ENCODE measurements at places on chromosomes 4 and X.

DNA sequence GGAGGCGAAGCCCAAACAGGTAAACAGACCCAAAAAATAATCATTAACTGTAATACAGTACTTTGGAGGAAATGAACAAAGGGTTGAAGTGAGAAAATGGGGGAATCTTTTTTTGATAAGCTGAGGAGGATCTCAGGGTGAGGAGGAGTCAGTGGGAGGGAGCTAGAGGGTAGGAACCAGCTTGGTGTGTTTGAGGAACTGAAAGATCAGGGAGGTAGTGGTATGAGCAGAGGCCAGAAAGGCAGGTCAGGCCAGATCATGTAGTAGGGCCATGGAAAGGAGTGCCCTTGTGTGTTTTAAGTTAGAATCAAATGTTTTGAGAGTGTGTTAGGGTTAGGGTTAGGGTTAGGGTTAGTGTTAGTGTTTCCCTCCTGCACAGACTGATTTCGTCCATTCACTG, 48.8 kb downstream of the PPP2R2C start:
- no peak for DNase-seq

- no peak for DNase-seq
These were observed 70.2 kb upstream of the MAGEB2 start for GRCh38 chrX:30144971-30145731.

GRCh38 chr4:118743867-118744266, 58.7 kb downstream of the METTL14 start:
- DNase-seq = no peak

GRCh38 chr4:1686440-1687036, 2.4 kb upstream of the FAM53A start:
- no peak for DNase-seq

- DNase-seq = no peak
These were observed 29.8 kb downstream of the CD99L2 start for GRCh38 chrX:150868625-150869024.

DNA sequence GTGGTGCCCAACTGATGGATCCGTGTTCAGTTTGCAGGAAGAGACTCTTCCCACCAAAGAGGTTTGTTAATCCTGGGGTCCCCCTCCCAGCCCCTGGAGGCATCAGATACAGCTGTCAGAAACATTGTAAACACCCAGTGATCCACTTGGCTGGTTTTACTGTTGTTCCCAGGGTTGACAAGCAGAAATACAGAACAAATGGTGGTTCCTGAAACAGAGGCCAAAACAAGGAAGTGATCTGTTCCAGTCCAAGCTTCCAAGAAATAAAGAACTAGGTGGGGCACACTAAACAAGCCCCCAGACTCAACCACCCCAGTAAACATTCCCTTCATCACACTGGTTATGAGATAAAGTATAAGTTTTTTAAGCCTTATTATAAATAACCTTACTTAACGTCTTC, 1.4 kb downstream of the TMLHE start:
- DNase-seq = no peak

DNA sequence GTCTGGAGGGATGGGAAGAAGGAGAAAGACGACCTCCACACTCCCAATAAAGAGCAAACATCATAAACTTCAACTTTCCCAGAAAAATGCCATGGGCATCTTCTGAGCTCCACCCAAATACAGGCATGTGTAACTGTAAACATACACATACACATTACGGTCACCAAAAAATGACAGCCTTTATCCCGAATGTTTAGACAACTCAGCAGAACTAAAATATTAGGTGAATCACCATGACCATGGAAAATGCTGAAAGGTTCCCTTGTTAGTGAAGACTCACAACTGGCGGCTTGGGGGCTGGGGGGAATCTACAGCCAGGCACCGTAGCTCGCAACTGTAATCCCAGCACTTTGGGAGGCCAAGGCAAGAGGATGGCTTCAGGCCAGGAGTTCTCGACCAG, 33.0 kb downstream of the PRKX start:
- DNase-seq = no peak

- DNase-seq = no peak
These were observed 165.3 kb downstream of the BTC start for GRCh38 chr4:74628852-74629620.

- no peak for DNase-seq
These were observed 4.7 kb upstream of the RENBP start for GRCh38 chrX:153948847-153949805.

DNA sequence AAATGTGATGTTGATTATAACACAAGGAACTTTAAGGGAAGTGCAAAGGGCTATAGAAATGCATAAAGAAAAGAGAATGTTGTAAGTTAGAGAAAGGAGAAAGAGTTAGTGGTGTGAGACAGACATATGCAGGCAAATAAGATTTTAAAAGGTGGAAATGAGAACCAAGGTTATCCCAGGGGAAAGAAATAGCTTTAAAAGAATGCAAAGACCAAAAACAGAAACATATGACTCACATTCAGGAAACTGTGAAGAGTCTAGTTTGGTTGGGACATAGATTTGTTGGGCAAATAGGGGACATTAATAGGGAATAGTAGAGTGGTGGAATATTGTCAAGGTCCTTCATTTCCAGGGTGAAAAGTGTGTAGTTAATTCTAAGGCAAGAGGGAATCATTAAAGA, 52.4 kb downstream of the MAPK10 start:
- DNase-seq = no peak

DNA sequence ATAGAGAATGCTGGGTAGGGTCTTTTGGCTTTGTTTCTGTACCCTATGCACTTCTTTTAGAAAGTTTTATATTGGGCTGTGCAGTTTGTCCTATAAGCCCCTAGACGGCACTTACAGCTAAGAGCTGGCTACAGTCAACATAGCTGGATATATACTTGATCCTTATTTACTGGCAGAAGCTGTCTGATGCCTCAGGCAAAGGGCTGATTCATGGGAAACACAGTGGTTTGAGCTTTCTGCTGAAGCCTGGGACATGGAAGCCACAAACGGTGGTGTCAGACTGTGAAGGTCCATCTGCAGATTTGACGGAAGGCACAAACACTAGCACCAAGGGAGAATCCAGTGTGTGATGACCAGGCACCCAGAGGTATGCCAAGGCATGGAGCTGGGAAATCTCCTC, 608.4 kb downstream of the ANKRD50 start:
- no peak for DNase-seq

- DNase-seq = no peak
These were observed 3.9 kb downstream of the FABP2 start for GRCh38 chr4:119317990-119318389.

- DNase-seq = no peak
These were observed 32.9 kb upstream of the PGM2 start for GRCh38 chr4:37793562-37793961.

DNA sequence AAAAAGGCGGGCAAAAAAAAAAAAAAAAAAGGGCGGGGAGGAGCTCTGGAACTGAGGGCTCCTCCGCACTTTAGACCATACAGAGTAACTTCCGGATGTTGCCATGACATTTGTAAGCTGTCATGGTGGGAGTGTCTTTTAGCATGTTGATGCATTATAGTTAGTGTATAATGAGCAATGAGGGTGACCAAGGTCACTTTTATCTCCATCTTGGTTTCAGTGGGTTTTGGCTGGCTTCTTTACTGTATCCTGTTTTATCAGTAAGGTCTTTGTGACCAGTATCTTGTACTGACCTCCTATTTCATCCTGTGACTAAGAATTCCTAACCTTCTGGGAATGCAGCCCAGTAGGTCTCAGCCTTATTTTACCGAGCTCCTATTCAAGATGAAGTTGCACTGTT, 193.4 kb downstream of the UGT8 start:
- DNase-seq = no peak

DNA sequence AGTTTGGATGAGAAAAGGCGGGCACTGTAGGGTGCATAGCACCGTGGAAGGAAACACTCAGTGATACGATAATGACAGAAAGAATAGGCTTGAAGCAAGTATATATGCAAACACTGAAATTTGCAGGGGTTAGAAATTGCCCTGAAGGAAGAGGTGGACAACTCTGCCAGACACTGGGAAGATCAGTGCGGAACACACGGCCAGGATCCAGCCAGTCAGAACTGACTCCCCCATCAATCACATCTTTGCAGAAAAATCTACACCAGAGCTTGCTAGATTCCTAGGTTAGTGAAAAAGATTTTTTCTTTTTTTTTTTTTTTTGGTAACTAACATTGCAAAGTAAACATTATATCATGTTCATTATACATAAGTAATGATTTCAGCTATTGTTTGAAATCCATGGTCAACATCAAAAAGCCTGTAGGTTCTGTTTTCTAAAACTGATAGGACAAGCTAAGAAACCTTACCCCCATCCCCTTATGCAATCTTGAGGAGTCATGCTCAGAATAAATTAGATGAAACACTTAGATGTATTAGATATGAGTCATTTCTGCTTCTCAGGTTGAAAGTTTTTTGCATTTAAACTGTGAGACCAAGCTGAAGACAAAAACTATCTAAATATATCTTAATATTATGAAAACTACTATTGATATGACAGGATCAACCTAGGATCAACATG, 38.9 kb downstream of the TRIML1 start:
- DNase-seq = no peak

DNA sequence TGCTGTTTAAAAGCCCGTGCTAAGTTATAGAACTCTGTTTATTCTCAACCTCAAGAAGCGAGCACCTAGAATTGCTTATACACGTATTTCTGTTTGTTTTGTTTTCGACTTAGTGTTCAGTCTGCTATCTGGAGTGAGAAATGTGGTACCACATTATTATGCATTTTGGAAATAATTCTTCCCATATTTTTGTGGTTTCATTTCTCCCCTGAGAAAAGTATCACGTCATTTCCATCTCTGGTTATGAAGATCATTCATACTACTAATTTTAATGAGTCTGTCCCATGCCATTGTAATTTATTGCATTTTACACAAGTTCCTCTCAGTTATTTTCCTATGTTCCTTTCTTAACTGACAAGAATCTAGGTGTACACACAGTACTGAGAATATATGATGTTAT, 186.0 kb downstream of the DCHS2 start:
- no peak for DNase-seq

- peak; percentile 68 for DNase-seq
These were observed 583 bp downstream of the ABHD18 start for GRCh38 chr4:127965803-127966175.

DNA sequence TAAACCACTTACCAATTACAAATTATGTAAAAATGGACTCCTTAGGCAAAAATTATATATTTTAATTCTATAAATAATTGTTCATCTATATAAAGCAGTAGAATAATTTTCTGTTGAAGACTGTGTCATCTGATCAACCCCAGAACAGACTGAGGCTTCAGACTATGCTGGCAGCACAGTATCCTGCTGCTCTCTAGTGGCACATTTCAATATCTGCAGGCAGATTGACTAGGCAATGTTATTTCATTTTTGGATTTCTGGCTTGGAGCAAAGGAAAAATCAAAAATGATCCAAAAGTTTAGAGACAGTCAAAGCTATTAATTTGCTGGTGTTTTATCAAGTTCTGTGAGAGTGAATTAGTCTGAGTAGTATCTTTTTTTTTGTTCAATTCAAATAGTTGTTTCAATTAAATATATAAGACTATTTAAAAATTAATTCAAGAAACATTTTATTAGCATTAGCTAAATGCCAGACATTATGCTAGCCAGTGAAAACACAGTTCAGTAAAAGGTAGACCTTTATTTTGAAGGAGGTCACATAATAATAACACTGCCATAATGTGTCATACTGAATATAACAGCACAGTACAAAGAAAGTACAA, 21.3 kb upstream of the SULT1E1 start:
- DNase-seq = peak; percentile 3

- DNase-seq = peak; percentile 45
These were observed 569.3 kb upstream of the DIPK2B start for GRCh38 chrX:45769761-45770582.

- DNase-seq = no peak
These were observed 35.6 kb upstream of the C1QTNF7 start for GRCh38 chr4:15392053-15392805.

DNA sequence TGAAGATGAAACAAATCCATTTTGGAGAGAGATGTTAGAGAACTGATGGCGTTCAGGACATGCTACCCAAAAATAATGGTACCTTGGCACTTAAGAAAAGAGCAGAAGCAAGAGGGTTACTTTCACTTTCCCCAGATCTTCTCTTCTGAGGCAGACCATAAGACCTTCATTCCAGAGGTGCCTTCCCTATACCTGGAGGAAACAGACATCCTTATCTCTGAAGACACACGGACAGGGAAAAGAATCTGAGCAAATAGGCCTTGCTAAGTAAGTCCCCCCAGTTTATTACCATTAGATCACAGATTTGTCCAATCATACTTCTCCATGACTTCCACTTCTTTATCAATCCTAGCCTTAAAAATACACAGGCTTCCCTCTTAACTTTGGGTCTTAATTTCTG, 2.0 kb upstream of the FGF2 start:
- no peak for DNase-seq

DNA sequence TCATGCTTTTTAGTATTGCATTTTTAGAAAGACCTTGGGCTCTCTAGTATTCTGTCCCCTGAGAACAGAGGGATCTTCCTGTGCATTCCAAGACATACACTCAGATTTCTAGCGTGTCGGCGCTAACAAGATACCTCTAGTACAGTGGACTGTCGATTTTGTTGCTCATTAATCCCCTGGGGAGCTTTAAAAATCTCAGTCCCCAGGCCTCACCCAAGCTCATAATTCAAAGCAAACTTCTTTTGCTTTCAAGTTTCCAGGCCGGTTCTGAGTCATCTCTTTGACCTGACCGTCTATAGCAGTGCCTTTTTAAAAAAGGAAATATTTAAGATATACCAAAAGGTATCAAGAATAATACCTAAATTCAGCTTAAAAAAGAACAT, 137.0 kb downstream of the AMMECR1 start:
- DNase-seq = no peak

GRCh38 chrX:139304471-139304870, 226.1 kb upstream of the F9 start:
- DNase-seq = no peak

DNA sequence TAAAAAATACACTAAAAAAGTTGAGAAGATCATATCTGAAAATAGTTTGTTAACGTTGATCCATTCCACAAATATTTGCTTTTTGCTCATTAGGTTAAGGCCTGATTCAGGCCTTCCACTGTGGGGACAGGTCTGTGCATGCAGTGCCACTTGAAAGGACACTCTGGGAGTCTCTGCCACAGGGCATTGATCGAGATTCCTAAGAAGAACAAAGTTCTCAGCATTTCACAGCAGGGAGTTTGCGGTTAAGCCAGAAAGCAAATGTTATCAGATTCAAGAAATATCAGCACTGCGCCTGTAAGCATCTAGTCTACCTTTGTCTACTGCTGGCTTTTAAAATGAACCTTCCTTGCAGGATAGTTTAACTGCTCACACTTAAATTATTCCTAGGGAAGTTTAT, 62.2 kb upstream of the TNIP3 start:
- DNase-seq = no peak

DNA sequence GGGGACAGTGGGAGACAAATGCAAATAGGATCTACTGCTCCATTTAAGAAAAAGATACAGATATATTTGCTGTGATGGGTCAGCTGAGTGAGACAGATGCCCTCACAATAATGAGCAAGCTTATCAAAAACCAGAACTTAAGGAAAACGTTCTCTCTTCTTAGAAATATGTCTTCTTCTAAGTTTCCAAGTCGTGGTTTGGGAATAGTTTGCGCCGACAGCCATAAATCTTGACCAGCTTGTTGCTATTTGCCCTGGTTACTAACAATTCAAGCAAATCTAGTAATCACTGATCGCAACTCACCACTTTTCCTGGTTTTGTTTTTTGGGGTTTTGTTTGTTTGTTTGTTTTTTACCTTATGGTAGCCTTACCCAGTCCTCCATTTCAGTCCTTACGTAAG, 67.6 kb upstream of the GUCY1A1 start:
- no peak for DNase-seq

Measured in activated CD4-positive, alpha-beta T cell treated with anti-CD3 and anti-CD28 coated beads for 4 hours (primary cell).